ENCODE measurements at places on chromosomes 4 and X.

DNA sequence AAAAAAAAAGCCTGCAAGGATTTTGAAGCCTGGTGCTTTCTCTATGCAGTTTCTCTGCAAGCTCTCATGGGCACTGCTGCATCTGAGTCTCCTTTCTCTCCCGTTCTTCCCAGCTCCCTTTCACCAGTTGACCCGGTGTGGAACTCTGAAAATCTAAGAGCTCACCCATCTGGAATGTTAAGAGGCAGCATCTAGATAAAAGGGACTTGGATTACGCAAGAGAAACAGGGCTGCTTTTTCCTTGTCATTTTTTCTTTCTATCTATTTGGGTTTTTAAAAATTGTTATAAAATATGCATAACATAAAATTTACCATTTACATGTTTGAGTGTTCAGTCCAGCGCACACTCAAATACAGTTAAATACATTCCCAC is 95.2 kb upstream of the RPS6KA3 start:
- no peak for DNase-seq

DNA sequence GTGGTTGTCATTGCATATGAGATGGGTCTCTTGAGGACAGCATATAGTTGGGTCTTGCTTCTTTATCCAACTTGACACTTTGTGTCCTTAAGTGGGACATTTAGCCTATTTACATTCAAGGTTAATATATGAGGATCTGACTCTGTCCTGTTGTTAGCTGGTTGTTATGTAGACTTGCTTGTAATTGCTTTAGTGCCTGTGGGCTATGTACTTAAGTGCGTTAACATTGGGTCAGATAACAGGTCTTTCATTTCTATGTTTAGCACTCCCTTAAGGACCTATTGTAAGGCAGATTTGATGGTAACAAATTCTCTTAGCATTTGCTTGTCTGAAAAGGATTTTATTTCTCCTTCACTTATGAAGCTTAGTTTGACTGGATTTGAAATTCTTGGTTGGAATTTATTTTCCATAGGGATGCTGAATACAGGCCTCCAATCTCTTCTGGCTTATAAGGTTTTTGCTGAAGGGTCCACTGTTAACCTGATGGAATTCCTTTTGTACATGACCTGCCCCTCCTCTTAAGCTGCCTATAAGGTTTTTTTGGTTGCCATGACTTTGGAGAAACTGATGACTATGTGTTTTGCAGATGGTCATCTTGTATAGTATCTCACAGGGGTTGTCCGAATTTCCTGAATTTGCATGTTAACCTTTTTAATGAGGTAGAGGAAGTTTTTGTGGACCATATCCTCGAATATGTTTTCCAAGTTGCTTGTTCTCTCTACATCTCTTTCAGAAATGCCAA is 162.0 kb downstream of the NKX6-1 start:
- no peak for DNase-seq

GRCh38 chr4:156581282-156582063 is 390.1 kb downstream of the PDGFC start:
- DNase-seq, result no peak

DNA sequence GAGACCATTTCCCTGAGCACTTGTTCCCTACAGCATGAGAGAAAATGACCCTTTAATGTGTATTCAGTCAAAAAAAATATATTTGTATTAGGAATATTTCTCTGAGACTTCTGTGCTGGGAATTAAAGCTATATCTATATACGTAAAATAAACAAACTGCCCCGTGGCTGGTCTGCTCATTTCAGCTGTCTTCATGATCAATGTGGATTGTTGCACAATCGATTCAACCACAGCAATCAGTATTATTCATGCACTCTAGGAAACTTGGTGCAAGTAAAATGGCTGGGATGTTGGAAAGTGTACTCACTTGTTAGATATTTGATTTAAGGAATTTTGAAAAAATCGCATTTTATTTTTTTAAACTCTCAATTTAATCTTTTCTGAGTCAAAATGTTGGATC is 307.9 kb upstream of the ZFP42 start:
- no peak for DNase-seq

GRCh38 chr4:140109737-140110136 is 44.2 kb downstream of the MAML3 start:
- no peak for DNase-seq

DNA sequence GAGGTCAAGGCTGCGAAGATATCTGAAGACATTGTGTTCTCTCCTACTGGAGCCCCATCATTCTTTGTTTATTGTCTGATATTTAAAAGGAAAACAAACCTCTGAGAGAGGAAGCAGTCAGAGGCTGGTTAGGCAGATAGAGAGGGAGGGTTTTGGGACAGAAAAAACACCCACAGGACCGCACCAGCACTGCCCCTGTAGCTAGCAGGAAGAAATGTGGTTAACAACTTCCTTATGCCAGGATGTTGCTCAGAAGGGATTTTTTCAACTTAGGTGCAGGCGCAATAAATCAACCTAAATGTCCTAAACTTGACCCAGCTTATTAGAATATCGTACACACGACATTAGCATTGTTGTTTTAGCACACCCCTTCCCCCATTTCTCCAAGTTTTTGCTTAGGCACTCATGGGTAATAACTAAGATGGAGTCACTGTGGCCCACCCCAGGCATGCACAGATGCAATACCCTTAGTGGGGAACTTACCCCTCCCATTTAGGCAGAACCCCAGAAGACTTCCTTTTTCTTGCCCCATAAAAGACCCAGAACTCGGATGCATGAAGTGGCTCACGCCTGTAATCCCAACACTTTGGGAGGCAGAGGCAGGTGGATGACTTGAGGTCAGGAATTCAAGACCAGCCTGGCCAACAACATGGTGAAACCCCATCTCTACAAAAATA is 2.8 kb upstream of the ZNF718 start:
- no peak for DNase-seq

GRCh38 chrX:16743604-16744325 is 24.4 kb downstream of the SYAP1 start:
- DNase-seq, result no peak
